NCI-H1694 (cell line): ENCODE measurements at places on chromosomes 6 and 20.

DNA sequence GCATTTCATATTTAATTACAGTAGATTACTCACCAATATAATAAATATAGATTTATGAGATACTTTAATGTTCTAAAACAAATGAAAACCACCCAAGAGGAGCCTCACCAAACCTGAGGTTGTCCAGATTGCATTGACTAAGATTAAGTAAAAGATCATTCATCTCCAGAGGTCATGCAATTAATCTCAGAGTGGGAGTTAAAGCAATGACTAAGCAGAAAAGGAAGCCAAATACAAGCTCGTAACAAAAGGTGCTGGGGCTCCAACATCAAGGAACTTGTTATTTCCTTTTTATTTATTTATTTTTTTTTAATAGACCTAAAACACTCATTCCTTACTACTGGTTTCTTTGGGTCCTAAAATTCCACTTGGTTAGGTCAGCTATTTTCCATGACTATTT lies 57.7 kb downstream of the RSPO3 start:
- no peak for DNase-seq

- no peak for DNase-seq
These were observed 259.6 kb upstream of the PLCB4 start for GRCh38 chr20:8809107-8809953.

GRCh38 chr6:18414116-18414515 lies 27.0 kb downstream of the RNF144B start:
- no peak for DNase-seq

DNA sequence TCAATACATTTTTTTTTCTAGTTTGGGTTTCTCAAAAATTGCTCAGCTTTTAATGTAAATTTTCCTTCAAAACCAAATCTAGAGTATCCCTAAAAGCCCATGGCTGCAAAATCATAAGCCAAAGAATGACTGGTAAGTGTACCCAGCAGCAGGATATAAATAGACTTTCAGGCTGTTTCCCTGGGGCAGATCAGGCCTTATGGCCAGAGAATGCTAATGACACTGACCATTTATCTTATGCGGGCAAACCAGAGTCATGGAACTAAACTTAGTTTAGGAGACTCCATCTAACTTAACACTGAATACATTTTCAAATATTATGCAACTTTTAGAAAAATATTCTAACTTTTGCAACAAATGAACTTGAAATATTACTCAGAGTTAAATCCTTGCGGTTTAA lies 7.4 kb downstream of the OSER1 start:
- no peak for DNase-seq

DNA sequence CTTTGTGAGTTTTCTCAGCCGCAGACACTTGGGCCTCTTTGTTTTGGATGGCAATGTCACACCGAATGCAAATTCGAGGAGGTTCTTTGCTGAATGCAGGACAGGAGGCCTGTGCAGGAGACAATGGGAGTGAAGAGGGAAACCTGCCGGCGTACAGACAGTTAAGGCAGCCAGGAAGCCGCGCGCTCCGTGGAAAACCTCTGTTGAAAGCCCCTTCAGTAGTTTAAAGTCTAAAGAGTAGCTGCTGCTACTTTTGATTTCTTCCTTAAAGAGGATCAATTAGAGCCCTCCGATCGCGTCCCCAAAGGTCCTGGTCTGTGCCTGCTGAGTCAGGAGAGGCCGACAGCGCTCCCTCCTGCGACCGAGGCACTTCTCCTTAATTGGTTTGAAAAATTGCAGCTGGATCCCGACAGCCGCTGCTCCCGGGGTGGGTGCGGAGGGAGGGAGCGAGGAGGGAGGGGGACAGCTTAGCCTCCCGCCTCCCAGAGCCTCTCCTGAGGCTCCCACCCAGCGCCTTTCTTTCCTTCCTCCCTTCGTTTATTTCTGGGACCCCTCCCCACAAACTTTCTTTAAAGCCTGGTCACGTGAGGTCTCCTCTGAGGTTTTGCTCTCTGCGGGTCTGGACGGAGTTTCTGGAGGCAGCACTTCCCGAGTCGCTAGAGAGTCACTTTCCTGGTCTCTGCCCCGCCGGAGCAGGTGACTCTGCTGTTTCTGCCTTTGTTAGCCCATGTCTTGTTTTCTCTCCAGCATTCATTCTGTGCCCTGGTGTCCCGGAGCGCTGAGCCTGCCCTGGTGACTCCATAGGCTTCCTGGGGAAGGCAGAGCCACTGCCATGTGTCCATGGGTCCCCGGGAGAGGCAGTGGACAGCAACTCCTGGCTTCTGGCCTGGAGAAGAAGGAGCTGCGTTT lies 22.3 kb upstream of the RPP40 start:
- no peak for DNase-seq

GRCh38 chr20:2261046-2261485 lies 34.7 kb upstream of the TGM3 start:
- DNase-seq = no peak

DNA sequence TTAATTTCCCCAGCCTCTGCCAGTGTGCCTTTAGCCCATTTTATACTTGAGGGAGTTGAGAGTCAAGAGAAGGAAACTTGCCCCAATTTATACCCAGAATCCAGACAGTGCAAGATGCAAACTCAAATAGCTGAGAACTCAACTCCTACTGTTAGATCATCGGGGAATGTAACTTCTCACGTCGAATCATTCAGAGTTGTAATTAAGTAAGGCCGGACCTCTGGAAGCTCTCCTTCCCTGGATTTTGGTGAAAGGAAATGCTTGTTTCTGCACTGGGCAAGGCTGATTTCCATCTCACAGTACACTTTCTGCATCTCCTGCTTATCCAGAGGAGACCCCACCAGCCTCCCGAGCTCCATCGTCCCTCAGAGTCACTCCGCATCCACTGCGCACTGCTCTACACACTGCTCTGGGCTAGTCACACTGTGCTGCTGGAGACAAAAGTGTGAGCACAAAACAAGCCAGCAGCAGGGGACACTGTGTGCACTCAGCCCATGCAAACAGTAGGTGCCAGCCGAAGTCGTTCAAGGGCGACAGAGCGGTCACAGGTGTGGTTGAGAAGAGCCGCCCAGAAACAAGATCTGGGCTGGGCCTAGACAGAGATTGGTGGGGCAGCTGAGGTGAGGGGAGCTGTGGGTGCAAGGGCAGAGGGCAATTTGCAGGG lies 150.4 kb upstream of the QKI start:
- no peak for DNase-seq

DNA sequence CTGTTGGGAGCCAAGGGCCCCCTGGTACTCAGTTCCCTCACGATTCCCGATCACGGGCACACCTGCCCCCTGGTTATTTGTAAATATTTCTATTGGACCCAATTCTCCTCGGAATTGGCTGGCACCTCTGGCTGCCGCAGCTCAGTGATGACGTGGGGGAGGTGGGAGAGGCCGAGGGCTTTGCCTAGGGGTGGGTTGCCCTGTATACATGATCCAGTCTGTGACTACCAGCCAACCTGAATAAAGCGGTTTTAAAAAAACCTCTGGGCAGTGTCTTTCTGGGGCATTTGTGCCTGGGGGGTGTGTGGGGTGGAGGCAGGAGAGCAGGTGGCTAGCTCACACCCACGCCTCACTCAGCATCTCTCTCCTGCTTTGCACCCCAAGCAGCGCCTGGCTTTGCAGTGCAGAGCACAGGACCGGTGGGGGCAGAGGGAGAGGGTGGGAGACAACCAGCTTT lies 42.2 kb downstream of the VSTM2L start:
- DNase-seq = no peak

DNA sequence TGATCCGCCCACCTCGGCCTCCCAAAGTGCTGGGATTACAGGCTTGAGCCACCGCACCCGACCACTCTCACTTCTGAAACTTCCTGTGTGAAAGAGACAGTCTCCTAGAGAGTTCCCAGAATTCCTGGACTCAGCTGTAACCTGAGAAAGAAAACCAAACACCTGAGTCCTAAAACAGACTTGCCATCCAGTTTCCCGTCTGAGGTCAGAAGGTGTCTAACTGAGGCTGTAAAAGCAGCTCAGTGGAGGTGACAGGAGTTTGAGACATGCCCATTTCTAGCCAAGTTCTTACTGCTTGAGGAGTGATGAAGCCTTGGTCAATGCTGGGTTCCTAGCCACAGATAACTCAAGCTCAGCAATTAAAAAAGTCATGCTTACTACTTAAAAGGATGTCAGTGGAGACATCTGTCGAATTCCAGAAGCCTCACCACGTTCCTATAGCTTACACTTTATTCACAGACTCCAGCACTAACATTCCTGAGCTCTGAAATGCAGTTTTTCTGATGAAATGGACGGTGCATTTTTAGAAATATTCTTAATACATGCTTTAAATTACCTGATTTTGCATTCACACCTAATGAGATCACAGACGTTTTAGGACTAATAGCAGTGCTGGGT lies 6.1 kb downstream of the UQCC2 start:
- no peak for DNase-seq

DNA sequence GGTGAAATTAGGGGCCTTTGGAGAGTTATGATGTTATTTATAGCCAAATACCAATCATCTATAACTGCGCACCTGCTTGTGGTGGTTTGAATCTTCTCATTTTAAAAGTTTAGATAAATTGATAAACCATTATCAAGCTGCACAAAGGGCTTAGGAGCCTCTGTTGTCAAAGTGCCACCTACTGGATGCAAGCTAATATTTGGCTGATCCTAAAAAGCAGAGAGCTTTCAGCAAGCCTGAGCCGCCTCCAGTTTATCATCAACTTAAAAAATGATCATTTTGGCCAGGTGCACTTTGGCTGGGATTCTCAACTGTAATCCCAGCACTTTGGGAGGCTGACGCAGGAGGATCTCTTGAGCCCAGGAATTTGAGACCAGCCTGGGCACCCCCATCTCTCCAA lies 58.5 kb upstream of the ATXN1 start:
- no peak for DNase-seq

GRCh38 chr6:31727717-31728671 lies 1.1 kb downstream of the DDAH2 start:
- no peak for DNase-seq

- no peak for DNase-seq
These were observed 13.3 kb downstream of the FRK start for GRCh38 chr6:116047173-116047933.

- no peak for DNase-seq
These were observed 323.3 kb upstream of the NT5E start for GRCh38 chr6:85126485-85127167.

- no peak for DNase-seq
These were observed 18.5 kb downstream of the POM121L2 start for GRCh38 chr6:27293436-27294098.

GRCh38 chr6:133275213-133275612 lies 34.1 kb downstream of the EYA4 start:
- no peak for DNase-seq

DNA sequence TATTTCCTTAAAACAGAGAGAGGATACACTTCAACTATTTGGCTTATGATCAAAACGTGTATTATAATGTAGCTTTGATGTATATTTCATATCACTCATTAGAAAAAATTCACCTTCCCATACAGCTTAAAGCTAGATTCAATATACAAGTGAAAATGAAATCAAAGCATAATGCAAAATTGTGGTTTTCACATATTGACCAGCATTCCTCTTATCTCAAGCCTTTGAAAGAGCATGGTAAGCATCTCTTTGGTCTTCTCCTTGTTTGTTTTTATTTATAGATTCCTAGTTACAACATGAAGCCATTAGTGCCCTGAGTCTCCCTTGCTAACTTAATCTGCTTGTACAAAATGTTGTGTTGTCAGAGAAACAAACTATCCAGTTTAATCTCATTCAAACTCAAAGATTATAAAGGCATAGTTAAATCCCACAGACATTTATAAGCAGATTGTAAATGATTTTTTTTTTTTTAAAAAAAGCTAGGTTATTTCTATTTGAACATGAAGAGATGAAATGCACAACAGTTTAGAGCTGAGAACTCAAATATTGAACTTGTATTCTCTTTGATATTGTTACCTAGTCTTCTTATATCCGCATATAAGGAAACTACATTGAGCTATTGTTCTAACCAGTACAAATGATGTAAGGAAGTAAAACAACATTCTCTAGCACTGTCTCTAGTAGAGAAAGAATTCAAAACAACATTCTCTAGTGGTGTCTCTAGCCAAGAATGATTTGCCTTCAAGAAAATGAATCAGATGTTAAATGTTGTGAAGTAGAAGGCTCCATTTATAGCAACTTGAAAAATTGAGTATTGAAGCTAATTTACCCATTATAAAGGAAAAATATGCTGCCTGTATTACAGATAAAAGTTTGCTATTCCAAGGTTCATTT lies 31.2 kb upstream of the SMIM28 start:
- no peak for DNase-seq

- no peak for DNase-seq
These were observed 82.9 kb downstream of the ANKRD60 start for GRCh38 chr20:58145506-58146080.

DNA sequence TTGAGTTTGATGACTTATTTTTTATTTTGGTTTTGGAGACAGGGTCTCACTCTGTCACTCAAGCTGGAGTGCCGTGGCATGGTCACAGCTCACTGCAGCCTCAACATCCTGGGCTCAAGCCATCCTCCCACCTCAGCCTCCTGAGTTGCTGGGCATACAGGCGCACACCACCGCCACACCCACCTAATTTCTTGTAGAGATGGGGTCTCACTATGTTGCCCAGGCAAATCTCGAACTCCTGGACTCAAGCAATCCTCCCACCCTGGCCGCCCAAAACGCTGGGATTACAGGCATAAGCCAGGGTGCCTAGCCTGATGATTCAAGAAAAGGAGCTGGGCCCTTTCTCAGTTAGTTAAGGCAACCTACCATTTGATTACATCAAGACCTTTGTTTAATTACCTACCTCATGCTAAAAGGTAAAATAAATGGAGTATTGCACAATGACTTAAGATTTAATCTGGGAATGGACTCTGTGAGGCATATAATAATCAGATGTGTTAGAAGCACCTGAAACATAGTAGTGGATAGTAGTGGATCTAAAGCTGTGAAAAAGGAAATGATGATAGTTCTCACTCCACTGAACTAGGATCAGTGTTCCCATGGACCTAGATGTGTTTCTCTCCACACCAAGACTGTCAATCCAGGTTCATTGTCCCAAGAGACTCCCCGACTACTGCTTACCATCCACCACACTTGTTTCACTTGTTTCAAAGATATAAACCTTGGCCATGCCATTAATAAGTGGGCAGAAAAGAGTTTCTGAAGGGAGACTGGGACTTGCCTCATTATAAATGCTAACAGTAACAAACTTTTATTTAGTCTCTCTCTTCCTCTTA lies 2.1 kb downstream of the TNFRSF21 start:
- no peak for DNase-seq
